ENCODE measurements at places on chromosomes 2 and 18.

- DNase-seq, result peak; percentile 66
Measured at GRCh38 chr2:30208453-30208852, 22.9 kb upstream of the LBH start.

GRCh38 chr2:154142480-154142879 lies 270.8 kb downstream of the GALNT13 start:
- no peak for DNase-seq

DNA sequence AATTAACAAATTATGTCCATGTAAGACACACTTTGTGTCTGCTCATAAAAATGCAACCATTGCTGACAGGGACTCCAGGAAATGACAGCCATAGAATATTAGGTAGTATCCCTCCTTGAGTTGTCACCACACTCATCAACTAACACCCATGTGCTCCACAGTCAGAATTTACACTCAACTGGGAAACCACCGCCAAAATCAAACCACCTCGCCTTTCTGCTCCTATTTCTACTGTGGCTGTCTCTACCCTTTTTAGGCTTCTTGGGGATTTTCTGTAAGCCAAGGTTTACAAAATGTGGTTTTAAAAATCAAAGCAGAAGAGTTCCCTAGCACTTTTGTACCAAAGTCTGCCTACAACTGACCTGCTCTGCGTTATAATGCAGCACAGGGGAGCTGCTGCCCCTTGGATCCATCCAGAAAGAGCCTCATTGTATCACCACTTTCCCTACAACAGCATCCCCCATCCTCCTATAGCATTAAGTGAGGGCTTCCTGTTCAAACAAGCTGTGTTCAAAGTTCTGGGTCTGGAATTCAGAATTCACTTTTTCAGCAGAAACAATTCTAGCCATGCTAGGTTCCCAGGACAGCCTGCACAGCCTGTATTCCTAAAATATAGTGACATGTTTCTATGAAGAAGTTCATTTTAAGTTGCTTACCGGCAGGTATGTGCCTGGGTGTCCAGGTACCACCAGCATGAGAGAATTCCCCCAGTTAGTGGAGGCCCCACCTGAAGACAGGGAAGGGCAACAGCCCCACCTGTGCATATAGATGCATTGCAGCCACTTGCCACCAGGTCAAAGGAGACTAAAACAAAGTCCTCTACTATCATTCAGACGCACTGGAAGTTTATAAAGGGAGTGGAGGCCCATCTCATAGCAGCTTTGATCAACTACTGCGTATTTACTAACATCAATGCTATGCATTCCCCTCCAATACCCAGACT lies 104.3 kb downstream of the MYO5B start:
- DNase-seq, result no peak

GRCh38 chr2:217049956-217050355 lies 190.1 kb upstream of the TNP1 start:
- no peak for DNase-seq

GRCh38 chr18:34942276-34942675 lies 98.9 kb upstream of the MAPRE2 start:
- DNase-seq, result peak; percentile 3

GRCh38 chr2:114219456-114219855 lies 223.0 kb upstream of the DPP10 start:
- no peak for DNase-seq

DNA sequence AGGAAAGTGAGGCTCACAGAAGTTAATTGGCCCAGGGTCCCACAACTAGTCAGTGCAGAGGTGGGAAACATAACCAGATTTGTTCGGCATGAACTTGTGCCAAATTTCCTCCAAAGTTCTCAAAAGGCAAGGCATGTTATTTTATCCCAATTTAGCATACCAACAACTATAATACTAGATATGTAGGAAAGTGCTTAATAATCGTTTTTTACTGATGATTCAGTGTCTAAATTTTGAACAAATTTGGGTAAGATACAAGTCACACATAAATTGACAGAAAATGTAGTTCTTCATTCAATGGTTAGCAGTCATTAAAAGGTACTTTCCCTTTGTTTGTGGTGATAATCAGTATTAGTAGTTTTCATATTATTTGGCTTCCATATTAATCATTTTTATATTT lies 38.5 kb upstream of the CYBRD1 start:
- DNase-seq, result no peak

DNA sequence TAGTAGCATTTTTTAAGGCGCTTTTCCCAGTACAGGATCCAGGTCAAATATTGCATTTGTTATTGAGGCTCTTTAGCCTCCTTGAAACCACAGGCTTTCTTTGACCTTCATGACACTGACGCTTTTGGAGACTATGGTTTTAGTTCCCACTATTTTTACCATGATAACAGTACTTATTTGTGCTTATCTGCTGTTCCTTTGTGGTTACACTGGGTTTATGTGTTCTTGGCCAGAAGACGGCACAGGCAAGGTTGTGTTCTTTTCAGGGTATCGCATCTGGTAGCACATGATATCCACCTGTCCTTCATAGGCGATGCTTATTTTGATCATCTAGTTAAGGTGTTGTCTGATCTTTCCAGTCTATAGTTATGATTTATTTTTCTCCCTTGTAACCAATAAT lies 16.8 kb upstream of the MBOAT2 start:
- DNase-seq, result no peak

- no peak for DNase-seq
Measured at GRCh38 chr18:46475390-46475752, 181.6 kb downstream of the LOXHD1 start.

GRCh38 chr2:37833423-37833822 lies 91.7 kb upstream of the RMDN2 start:
- DNase-seq, result no peak

- no peak for DNase-seq
Measured at GRCh38 chr2:98715812-98716451, 15.0 kb downstream of the MGAT4A start.

DNA sequence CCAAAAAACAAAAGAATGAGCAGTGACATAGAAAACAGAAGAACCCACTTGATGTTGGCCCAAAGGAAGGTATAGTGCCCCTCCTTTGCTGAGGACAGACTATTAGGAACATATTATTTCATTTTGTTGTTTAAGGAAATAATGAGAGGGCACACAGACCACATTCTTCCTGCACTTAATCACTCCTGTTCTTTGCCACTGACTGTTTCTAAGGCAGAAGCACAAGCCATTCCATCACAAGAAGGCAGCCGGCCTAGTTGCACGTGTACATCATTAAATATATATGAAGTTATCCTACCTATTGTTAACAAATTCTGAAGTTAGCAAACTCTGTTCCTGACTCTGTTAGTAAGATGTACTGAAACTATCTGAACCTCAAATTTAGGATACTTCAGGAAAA lies 110.0 kb downstream of the LNPK start:
- DNase-seq, result no peak

GRCh38 chr18:2935438-2936192 lies 77.3 kb downstream of the LPIN2 start:
- no peak for DNase-seq

DNA sequence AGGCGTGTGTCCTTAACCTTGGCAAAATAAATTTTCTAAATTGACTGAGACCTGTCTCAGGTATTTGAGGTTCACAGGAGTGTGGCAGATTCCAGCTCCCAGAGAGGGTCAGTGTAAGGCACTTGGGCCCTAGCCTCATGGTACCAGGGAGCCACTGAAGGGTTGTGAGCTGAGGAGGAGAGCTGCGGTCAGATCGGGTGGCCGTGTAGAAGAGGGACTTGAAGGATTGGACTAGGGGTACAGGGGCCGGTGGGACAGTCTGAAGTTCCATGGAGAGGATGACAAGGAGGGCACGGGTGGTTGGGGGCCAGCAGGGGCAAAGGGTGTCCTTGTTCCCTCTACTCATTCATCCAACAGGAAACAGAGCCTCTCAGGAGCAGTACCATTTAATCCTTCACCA lies 327.0 kb upstream of the HS6ST1 start:
- no peak for DNase-seq

- no peak for DNase-seq
Measured at GRCh38 chr2:84532291-84532690, 16.0 kb downstream of the DNAH6 start.

- peak; percentile 90 for DNase-seq
Measured at GRCh38 chr18:34929336-34929780, 111.9 kb upstream of the MAPRE2 start.

DNA sequence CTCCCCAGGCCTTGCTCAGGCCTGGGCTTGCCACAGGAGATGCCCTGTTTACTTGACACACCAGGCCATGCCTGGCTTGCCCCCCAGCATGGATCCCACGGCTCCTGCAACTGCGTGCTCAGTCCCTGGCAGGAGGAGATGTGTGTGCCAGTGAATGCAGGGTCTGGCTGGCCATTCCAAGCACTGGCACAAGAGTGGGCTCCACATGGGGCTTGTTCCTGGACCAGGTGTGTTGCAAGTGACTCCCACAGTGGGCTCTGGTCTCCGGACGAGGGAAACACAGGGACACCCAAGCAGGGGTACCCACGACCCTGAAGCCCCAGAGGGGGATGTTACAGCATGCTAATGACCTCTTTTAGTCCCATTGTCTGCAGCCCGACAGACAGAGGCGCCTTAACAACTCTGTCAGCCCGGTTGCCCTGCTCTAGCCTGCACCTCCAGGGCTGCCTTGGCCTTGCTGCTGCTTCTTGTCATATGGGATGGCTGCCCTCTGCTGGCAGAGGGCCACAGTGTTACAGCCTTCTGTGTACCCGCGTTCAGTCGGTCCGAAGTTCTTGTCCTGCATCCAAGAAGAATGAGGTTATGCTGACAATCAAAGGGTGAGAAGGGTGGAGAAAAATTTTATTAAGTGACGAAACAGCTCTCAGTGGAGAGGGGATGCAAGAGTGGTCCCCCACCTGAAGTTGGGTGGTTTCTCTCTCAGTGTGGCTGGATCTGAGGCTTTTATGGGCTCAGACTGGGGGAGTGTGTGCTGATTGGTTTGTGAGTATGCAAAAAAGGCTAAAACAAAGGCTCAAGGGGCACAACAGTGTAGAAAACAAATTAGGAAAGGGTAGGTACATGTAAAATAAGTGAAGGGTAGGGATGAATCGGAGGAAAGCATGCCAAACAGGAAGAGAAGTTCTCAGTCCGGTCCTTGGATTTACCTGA lies 180.4 kb downstream of the MBD5 start:
- DNase-seq, result peak; percentile 18

DNA sequence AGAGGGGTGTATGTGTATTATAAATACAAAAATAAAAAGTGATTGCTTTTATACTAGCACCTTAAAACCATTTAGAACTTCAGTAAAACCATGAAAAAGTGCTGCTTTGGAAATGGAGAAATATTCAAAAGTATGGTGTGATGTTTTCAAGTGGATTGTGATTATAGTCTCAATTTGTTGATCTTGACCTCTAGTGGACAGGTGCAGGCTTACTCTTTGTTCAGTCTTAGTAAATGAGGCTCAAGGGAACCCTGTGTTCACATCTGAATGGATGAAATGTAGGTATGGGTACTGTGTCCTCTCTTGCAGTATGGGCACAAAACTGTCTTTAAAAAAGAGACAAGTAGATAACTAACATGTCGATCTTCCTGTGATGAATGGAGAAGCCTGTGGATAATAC lies 145.8 kb downstream of the MCFD2 start:
- DNase-seq, result no peak

DNA sequence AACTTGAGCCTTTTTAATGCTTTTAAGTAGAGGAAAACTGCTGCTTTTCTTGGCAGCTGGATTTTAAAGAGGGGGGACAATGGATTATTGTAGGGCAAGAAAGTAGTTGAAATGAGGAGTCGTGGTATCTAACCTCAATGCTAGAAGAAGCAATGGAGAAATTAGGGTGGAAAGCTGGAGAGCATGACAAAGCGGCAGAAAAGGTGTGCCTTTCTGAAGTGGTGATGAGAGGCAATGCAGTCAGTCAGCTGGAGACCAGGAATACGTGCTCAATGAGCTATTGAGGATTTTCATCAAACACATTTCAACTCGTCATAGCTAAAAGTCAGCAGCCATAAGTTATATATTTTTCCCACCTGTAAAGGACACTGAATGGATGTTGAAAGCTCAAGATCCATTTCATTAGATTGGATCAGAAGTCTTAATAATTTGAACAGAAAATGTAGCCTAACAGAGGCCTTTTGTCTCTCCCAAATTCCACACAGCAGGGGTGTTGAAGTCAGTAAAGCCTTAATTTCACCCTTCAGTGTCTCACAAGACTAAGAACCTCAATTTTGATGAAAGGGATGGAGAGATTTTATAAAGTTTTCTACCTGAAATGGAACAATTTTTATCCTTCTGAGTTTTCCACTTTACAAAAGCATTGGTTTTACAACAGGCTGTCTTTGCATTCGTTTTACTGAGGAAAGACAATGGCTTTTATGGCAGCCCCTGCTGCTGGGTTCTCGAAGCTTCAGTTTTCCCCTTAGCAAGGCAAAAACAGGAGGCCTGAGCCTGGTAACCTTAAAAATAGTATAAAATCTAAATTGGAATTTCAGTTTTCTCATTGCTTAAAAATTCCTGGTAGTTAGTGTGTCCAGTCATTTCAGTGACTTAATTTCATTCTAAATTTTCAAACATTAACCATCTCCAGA lies 131.1 kb downstream of the CCDC102B start:
- no peak for DNase-seq

- no peak for DNase-seq
Measured at GRCh38 chr2:217757108-217757463, 245.7 kb downstream of the TNS1 start.

DNA sequence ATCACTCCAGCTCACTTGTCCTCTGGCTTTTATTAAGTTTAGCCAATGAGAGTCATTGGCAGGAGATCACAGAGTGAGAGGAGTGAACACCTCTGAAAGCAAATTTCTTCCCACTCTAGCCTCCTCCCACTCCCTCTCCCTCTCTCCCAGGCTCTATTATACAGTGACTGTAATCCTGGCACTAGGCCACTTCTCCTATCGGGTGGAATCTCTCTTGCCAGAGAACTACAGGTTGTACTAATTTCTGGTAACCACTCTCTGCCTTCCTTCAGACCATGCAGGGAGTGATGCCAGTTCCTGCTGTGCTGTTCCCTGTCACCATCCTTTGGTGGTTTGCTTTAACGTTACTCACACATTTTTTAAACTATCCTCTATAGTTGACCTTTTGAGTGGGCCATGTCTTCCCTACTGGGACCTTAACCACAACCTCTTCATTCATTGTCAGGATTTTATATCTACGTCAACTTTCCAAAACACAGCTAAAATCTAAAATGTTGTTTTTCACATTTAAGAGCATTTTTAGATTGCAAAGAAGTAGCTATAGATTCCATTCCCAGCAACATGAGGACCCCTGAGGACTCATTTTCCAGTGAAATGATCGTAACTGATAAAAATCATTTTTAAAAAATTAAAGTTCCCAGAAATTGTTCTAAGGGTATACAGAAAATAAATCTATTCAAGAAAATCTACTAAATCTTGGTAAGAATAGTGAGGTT lies 217.1 kb downstream of the MREG start:
- peak; percentile 94 for DNase-seq

DNA sequence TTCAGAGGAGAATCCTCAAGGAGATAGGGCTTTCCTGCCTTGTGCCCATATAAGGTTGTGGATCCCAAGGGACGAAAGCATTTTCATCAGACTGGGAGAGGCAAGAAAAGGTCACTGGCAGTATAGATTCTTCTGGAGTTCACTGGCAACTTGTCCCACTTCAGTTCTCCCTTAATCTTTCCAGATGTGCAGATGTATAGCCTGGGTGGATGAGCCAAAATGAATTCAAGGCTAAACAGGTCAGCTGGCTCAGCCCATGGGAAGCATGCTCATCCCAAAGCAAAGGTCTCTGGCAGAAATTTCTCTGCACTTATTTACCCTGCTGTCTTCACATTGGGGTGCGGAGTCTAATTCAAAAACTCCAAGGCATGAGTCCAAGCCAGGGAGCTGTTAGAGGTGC lies 148.9 kb upstream of the TNP1 start:
- DNase-seq, result no peak
